ENCODE measurements at places on chromosomes 6 and 20.
A peak's percentile ranks its signal among the peaks of the same experiment; 100 is the strongest.

- DNase-seq: peak; percentile 9
Measured at GRCh38 chr6:4225161-4225872, 89.9 kb upstream of the ECI2 start.

- DNase-seq: no peak
Measured at GRCh38 chr20:46302106-46302505, 6.2 kb downstream of the CDH22 start.

GRCh38 chr6:2578767-2579166, 172.0 kb downstream of the MYLK4 start:
- DNase-seq: no peak

GRCh38 chr6:23964865-23965264, 161.2 kb upstream of the NRSN1 start:
- no peak for DNase-seq

GRCh38 chr6:31268836-31269235, 3.1 kb downstream of the HLA-C start:
- DNase-seq: no peak

- DNase-seq: no peak
Measured at GRCh38 chr6:128966934-128967333, 84.0 kb downstream of the LAMA2 start.

DNA sequence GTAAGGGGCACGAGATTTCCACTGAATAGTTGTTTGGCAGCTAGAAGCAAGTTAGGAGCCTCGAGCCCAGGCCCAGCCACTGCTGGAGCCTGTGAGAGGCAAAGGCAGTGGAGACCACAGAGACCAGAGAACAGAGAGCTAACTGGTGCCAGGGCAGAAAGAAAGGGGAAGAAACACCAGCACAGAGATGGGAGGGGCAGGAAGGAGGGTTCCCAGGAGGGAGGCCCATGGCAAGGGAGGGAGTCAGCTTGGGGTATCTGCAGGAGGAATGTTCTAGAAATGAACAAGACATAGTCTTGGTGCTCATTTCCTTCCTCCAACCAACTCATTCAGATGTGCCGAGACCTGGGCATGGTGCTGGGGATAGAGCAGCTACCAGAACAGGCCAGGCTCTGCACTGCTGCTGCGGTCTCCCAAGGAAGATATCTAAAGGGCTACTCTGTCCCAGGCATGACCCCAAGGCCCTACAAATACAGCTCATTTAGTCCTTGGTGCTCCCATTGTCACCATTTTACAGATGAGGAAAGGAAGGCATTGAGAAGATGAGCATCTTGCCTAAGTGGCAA, 10.7 kb downstream of the ANGPT4 start:
- no peak for DNase-seq
